Activated T-cell treated with anti-CD3 and anti-CD28 coated beads for 4 hours (primary cell): ENCODE measurements at places on chromosomes 5 and 9.

GRCh38 chr9:27591672-27592071 is 18.4 kb upstream of the C9orf72 start:
- no peak for DNase-seq

DNA sequence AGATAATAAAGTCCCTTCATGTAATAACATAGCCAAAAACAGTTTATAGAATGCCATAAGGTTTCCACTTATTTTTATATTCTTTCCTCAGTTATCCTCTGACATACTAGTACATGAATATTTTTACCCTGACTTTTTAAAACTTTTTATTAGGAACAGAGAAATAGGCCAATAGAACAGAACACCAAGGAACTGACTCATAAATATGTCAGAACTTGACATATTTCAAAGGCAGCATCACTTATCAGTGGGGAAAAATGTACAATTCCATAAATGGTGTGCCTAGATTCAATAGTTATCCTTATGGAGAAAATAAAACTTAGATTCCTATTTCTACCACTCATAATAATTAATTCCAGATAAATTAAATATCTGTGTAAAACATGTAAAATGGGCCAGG is 9.4 kb downstream of the STARD4 start:
- no peak for DNase-seq

- peak; percentile 58 for DNase-seq
These were observed 11.4 kb downstream of the MTAP start for GRCh38 chr9:21813575-21814473.

- no peak for DNase-seq
These were observed 30.5 kb upstream of the MACIR start for GRCh38 chr5:103228061-103228460.

DNA sequence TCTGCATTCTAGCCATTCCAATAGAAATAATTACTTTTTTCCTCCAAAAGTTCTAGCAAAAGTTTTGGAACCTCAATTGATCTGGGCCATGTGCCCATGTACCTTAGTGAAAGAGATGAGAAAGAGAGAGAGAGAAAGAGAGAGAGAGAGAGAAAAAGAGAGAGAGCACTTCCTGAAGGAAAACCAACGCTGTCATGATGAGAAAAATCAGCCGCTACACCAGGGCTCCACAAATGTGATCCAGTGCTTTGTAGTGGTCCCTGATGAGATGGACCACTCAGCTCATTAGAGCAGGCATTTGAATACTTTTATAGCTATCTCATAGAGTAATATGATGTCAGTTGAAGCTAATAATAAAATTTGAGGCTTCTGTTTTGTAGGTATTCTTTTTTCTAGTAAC is 7.7 kb upstream of the GAS1 start:
- no peak for DNase-seq

DNA sequence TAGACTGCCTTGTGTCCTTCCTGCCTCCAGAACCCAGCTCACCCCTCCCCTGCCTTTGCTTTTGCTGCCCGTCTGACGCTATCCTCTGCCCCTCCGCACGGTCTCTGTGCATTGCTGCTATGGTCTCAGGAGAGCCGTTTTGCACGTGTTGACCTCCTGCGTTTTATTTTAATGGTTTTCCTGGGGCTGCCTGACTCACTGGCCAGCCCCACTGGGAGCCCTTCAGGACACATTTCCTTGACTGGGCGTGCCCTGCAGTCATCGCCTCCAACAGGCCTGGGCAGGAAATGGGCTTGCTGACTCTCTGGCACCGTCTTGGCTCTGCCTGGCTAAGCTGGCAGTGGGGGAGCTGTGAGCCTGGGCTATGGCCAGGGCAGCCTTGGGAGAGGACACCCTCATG is 17.9 kb upstream of the ASS1 start:
- no peak for DNase-seq

- no peak for DNase-seq
These were observed 30.1 kb downstream of the ISOC1 start for GRCh38 chr5:129124608-129125007.

- no peak for DNase-seq
These were observed 524.8 kb upstream of the KLF4 start for GRCh38 chr9:108014353-108014752.

GRCh38 chr5:174610968-174611367 is 113.4 kb upstream of the MSX2 start:
- DNase-seq: no peak

DNA sequence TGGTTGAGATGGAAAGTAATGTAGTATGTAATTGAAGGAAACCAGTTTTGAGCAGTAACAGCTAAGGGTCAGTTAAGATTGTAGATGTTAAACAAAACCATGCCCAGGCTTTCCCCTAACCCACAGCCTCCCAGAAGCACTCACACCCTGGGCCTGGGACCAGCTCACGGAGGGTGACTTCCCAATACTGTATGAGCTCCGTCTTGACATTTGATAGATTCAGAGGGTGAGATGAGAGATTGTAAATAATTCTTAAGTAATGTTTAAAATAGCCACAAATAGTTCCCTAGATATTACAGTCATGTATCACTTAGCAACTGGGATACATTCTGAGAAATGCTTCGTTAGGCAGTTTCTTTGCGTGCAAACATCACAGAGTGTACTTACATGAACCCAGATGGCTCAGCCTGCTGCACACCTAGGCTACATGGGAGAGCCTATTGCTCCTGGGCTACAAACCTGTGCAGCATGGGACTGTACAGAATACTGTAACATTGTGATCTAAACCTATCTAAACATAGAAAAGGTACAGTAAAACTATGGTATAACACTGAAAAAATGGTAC is 140.7 kb downstream of the FANCC start:
- no peak for DNase-seq

- no peak for DNase-seq
These were observed 251.8 kb upstream of the RASA1 start for GRCh38 chr5:87015901-87016300.

DNA sequence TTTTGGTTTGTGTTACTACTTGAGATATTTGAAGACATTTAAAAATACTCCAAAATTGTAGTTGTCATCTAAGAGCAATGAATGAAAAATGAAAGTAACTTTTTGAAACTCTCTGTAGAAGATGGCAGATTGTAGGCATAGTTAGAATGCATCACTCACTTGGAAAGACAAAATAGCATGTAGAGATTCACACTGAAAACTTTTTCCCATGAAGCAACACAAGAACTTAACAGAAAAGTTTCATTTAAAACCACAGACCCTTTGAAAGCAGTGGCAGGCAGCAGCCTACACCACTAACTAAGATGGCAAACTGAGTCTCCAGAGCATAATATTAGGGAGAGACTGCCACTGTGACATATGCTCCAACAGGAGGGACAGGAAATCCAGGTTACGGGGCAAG is 18.9 kb upstream of the FAM174A start:
- no peak for DNase-seq

GRCh38 chr5:132224716-132225115 is 2.9 kb downstream of the P4HA2 start:
- no peak for DNase-seq

GRCh38 chr5:107168086-107168485 is 502.7 kb downstream of the EFNA5 start:
- no peak for DNase-seq

GRCh38 chr5:147673266-147673665 is 109.3 kb downstream of the JAKMIP2 start:
- DNase-seq: no peak

GRCh38 chr5:99900302-99900852 is 634.8 kb upstream of the FAM174A start:
- DNase-seq: no peak

DNA sequence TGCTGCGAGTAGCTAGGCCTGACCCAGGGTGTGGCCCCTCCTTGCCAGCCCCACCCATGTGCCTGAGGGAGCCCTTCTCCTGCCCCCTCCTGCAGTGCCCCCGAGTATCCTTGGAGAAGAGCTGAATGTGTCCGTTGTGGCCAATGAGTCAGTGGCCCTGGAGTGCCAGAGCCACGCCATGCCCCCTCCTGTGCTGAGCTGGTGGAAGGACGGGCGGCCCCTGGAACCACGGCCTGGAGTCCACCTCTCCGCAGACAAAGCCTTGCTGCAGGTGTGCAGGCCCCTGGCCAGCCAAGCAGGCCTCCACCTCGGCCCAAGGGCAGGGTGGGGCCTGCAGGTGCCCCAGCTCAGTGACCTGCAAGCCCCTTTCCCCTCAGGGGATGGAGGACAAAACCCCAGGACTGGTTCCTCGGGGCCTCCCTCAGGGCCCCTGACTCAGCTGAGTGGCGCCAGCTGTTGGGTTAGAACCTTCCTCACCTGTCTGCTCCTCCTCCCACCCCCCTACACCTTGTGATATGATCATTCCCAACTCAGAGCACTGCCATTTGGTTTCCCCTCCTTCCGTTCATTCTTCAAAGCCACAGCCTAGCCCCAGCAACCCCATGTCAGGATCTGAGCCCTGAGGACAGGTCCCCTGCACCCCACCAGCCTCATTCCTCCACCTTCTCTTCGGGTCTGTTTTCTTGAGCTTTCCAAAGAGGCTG is 80.0 kb upstream of the ASS1 start:
- DNase-seq: no peak
